ENCODE measurements at places on chromosomes 2 and 18.

DNA sequence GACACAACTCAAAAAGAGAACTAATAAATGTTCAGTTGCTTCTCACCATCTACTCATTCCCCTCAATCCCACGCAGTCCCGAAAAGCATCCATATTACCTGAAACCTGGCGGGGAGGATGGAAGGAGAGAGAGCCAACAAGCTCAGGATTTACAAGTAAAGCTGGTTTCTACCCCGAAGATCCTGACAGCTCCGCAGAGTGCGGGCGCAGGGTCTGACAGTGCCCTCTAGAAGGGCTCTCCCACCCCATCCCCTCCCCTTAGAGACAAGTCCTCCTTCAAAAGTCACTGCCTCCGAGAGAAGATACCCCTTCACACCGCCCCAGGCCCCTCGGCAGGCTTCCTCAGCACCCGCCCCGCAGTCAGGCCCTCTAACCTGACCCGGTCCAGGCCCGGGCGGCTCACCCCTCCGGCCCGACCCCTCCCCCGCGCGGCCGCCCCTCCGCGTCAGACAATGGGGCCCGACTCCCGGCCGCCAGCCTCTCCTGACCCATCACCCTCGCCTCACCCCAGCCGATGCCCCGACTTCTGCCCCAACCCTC is 550 bp downstream of the RAB1A start:
- peak; percentile 68 for DNase-seq

- DNase-seq: no peak
Measured at GRCh38 chr18:76979906-76980305, 152.7 kb downstream of the MBP start.

- DNase-seq: no peak
Measured at GRCh38 chr2:71613403-71613952, 160.1 kb downstream of the DYSF start.

- no peak for DNase-seq
Measured at GRCh38 chr2:98460573-98461497, 16.2 kb downstream of the INPP4A start.

DNA sequence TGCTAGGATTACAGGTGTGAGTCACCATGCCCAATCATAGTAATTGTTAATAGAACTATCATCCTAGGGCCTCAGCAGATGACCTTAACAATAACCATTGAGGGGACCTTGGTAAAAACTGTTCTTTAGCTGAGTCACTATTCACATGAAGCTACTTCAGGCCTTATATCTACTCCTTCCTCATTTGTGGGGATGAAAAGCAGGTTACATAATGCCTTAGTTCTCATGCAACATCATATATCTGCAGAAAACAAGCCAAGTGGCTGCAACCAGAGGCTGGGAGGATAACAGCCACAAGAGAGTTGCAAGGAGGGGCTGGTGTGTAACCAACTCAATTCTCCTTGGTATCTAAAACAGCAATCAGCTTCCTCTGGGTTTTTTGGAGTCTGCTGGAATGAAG is 445.4 kb downstream of the NBAS start:
- DNase-seq: no peak

GRCh38 chr2:236892721-236893120 is 193.0 kb upstream of the COPS8 start:
- no peak for DNase-seq
